Endothelial cell (in vitro differentiated cells): ENCODE measurements at places on chromosomes 12 and 14.

DNA sequence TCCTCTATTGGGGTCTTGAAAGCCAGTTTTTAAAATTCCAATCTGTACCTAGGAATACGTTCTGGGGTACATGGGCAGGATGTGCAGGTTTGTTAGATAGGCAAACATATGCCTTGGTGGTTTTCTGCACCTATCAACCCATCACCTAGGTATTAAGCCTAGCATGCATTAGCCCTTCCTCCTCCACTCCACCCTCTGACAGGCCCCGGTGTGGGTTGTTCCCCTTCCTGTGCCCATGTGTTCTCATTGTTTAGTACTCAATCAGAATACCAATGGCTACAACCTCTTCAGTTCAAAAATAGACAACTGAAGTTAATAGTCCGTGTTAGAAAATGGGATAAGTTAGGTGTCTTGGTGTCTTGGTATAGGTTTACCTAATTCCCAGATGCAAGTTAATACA, 3.4 kb downstream of the NTS start:
- no peak for DNase-seq

GRCh38 chr12:12943586-12944260, 8.2 kb downstream of the GPRC5D start:
- DNase-seq, result no peak

- DNase-seq, result no peak
These were observed 445.5 kb downstream of the EGLN3 start for GRCh38 chr14:33505266-33505962.

- no peak for DNase-seq
These were observed 115.4 kb downstream of the WIF1 start for GRCh38 chr12:65005716-65006115.

- no peak for DNase-seq
These were observed 29.5 kb downstream of the TRPV4 start for GRCh38 chr12:109803678-109804077.

- DNase-seq, result no peak
These were observed 18.3 kb upstream of the LRP1-AS start for GRCh38 chr12:57165741-57166140.

DNA sequence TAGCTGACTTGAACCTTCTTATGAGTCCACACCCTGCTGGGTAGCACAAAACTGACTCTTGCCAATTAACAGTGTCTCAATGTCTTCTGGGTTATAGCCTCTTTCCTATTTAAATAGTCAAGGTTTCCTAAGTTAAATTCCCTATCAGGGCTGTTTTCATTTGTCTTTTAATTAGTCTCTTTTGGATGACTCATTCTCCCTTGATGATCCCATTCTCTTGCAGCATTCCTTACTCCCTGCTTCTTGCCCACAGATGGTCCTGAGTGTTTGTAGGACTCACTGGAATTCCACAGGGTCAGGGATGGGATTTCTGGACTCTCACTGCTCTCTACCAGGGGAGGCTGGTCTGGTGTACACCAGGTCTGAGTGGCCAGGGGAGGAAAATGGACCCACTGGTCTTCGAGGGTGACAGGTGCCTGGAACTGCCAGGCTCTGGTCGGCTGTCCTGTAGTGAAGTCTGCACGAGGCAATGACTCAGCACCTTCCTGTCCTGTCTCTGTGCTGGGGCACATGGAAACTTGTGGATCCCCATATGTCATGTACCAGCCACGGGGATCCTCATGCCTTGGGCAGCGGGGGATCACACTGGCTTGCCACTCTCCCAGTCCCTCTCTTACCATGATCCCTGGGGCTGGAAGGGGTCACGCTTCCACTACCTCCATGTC, 236.5 kb upstream of the PELI2 start:
- DNase-seq, result no peak

GRCh38 chr12:74770552-74770951, 232.9 kb downstream of the ATXN7L3B start:
- no peak for DNase-seq

DNA sequence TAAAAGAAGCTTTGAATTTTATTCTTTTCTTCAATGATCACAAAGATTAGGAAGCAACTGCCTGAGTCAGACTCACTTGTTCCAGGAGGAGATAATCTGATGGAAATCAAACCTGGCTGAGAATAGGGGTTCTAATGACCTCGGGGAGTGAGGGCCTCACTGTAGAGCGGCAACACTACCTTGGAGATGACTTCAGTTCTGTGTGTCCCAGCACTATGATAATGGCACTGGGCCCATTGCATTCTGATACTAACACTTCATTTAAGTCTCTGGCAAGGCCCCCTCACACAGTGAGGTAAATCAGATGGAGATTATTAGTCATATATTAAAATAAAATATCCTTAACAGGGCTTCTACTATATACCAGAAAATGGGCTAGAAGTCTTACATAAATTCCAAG, 233.3 kb upstream of the EGLN3 start:
- no peak for DNase-seq

DNA sequence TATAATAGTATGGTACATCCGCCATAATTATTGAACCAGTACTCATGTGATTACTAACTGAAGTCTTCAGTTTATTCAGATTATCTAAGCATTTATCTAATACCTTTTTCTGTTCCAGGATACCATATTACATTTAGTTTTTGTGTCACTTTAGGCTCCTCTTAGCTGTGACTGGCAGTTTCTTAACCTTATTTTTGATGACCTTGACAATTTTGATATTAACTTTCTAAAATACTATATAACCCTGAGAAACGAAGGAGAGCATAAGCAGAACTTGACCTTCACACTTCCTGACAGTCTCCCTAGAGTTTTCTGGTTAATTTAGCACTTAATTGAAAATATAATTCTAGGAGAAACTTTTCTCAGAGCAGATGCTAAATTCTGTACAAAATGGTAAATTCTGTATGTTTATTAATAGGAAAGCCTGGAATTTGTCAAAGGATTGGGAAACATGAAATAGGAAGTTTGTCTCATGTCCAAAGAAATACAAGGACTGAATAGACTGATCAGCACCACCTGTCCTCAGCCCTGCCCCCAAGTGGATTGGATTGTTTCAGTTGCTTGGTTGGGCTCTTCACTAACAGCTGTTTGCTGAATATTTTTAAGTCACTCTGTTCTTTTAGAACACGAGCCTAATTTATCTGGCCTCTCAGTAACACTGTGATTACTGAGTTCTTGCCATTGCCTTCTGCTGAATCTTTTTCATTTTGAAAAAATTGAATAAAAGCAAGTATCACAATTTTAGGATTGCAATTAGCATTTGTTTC, 6.0 kb downstream of the BICDL1 start:
- DNase-seq, result no peak

DNA sequence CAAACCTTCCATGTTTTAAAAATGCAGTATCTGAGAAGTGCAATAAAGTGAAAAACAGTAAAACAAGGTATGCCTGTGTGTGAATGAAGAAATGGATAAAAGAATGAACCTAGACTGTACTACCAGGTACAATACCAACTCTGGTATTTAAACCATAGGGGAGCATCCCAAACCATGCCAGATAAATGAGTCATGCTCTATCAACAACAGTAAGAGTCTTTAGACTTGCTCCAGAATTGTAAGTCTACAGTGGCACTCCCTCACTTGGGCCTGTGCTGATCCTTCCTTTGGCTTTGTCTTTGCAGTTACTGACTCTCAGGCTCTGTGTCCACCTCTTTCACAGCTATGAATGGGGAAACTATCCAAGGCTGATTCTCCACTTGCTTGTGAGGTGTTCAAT, 38.1 kb downstream of the BBS10 start:
- no peak for DNase-seq

DNA sequence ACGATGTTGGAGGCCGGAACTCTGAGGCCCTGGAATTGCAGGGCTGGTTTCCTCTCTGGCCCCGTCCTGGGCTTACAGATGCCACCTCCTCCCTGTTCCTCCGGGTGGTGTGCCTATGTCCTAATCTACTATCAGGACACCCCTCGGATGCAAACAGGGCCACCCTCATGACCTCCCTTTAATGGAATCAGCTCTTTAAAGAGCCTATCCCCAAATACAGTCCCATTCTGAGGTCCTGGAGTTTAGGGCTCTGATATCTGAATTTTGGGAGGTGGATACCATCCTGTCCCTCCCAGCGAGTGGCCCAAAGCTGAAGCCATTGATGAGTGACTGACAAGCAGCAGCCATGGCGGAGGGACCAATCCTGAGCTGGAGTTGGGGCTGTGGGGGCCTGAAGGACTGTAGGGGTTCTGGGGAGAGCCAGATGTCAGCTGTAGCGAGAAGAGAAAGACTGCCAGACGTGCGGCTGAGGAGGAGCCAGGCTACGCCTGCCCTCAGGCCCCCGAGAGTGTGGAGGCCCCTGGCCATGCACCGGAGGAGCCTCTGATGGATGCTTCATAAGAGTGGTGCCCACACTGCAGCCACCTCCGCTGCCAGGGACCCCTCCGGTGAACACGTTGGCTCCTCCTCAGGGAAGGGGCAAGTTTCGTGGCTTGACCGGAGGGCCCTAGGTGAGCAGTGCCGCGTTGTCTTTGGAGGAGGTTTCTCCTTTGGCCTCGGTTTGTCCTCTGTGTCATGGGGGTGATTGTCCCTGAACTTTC, 100.2 kb downstream of the KIF26A start:
- no peak for DNase-seq

DNA sequence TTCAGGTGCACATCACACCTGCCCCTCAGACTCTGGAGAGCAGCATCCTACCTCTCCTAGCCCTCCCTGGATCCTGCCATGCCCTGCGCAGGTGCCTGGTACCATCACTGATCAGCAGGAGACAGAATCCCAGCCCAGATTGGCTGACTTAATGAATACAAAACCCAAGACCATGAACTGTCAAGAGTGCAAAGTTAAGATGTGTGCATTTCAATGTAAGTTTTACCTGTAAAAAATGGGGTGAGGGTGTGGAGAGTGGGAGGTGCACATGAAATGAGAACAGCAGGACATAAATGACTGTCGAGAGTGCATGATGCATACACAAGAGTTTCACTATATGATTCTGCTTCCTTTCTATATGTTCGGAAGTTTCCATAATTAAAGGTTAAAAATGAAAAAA, 57.9 kb upstream of the GPR68 start:
- DNase-seq, result no peak

DNA sequence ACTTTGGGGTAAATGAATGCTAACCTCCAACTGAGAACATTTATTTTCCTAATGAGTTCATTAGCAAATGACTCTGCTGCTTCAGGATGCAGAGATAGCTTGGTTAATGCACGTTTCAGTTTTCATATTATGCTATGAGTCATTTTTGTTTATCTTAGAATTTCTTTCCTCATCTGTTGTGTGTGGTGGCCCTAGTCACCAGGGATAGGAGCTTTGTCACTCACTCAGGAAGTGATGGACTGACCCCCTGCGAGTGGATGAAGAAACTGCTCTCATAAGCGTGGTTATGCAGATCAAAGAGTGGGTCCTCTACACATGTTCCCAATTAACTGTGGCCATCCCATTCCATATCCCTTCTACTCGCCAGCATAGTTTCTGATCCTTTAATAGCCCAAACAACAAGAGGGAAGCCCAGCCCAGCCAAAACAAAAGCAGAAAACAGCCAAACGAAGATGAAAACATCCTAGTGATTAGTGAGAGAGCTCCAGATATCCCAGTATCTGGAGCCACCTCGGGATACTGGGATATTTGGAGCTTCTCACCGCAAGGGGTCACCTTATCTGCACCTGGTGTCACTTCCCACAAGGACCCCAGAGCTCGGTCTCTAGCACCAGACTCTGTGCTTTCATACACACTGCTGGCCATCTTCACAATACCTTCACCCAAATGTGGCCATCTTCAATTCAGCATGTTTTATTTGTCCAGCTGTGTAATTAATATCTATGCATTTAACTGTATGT, 8.6 kb downstream of the TC2N start:
- DNase-seq, result no peak

GRCh38 chr12:131912518-131913274, 16.4 kb upstream of the PUS1 start:
- DNase-seq, result no peak

GRCh38 chr12:123681605-123682004, 10.7 kb downstream of the TCTN2 start:
- no peak for DNase-seq
